T-cell (primary cell): ENCODE measurements at places on chromosomes 6 and 20. TPM values are rescaled to one million over a fixed set of nuclear protein-coding genes. Genes with fewer than 3 reads are reported as not detected.

The RPL7L1 gene
- total RNA-seq: 81.3 TPM

The TCP11 gene
- total RNA-seq: not detected

The MYMX gene
- total RNA-seq: not detected

GRCh38 chr20:19974630-19975435, 42.3 kb upstream of the NAA20 start:
- no peaks in the 10 kb centered on the region for H3K36me3 ChIP-seq
- peaks cover 3% of the 10 kb centered on the region for H3K27me3 ChIP-seq
- no peaks in the 10 kb centered on the region for H3K4me1 ChIP-seq

DNA sequence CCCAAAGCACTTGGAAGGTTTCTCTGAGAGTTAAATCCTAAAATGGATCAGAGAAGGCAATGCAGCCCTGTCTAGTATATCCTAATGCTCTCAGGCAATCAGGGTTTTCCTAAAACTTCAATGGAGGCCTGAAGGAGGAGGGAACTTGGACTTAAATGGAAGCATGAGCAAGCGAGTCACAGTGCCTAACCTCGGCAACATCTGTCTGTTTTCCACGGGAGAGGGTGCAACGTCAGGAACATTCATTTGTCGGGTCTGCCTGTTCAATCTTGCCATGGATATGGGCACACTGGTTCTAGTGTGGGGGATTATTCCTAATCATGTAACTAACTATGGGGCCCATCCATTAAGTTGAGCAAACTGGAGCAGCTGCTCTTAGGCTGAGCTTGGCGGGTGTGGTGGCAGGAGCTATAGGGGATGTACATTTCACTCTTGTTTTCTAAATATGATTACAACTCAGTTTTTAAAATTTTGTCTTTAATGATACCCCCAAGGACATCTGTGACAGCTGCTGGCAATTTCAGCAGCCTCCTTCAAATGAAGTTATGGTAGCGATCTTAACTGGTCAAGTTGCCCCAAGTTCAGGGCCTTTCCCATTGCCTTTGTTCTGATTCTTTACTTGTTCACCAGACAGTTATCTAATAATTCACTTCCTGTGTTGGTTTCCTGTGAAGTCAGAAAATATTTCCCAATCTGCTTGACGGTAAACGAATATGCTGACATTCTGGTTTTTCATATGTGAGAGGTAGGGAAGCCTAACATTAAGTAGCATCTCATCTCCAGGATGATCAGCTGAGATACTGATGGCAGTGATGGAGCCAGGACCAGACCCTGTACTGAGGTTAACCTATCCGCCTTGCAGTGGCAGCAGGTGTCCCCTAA, 21.6 kb downstream of the DSE start:
- no peak for DNase-seq
- no peaks in the 10 kb centered on the region for H3K36me3 ChIP-seq
- H3K27ac ChIP-seq: peak overlapping the region; percentile 78
- no peak overlapping the region for H3K4me3 ChIP-seq
- H3K4me1 ChIP-seq: no peaks in the 10 kb centered on the region

DNA sequence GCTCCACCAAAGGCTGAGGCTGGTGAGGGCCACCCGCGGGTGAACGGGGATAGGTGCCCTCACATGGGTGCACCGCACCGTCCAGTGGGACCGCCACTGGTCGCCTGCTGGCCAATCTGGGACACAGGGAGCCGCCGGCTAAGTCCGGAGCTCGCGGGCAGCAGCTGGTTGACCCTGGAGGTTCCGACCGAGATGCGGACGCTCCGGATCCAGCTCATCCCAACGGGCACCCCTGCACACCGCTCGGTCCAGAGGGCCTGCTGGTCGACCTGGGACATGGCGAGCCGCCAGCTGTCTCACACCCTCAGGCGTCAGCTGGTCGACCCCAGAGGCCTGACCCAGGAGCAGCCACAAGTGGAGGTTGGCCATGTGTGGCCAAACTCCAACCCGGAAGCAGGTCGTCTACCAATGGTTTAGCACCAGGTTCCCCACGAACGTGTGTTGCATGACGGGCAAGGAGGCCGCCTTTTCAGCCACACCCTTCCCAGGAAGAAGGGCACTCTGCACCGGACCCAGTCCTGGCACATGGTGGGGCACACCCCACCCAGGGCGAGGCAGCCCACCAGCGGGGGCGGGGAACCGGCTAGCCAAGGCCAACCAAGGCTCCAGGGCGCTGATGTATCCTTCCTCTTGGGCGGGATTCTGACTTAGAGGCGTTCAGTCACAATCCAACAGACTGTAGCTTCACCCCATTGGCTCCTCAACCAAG, 746.0 kb upstream of the DEFB115 start:
- H3K36me3 ChIP-seq: no peaks in the 10 kb centered on the region
- no peak overlapping the region for H3K27ac ChIP-seq
- DNase-seq: no peak

DNA sequence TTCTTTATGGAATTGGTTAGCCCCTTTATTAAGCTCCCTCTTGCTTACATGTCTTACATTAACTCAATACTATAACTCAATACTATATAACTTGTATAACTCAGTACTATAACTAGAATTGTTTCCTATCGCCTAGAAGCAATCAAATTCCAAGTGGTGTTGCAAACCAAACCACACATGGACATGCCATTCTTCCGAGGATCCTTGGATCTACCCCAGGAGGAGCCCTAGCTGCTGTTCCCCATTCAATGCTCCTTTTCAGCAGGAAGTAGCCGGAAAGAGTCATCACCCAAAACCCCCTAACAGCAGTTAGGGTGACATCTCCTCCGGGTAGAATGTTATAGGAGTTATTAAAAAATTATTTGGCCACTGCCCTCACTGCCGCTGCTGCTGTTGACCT, 40.5 kb downstream of the PLN start:
- no peak overlapping the region for H3K27ac ChIP-seq
- DNase-seq: no peak
- H3K27me3 ChIP-seq: no peaks in the 10 kb centered on the region
- no peak overlapping the region for H3K4me3 ChIP-seq
- H3K4me1 ChIP-seq: no peaks in the 10 kb centered on the region
- H3K36me3 ChIP-seq: peaks cover 7% of the 10 kb centered on the region

- DNase-seq: no peak
- no peak overlapping the region for H3K27ac ChIP-seq
- H3K4me1 ChIP-seq: no peaks in the 10 kb centered on the region
- no peak overlapping the region for H3K4me3 ChIP-seq
- H3K27me3 ChIP-seq: peaks cover 6% of the 10 kb centered on the region
Observed at GRCh38 chr6:137283940-137284810, 65.0 kb upstream of the IFNGR1 start.

GRCh38 chr6:142385352-142385751, 83.5 kb downstream of the ADGRG6 start:
- no peak overlapping the region for H3K27ac ChIP-seq
- no peaks in the 10 kb centered on the region for H3K36me3 ChIP-seq
- H3K27me3 ChIP-seq: no peaks in the 10 kb centered on the region
- no peak overlapping the region for H3K4me3 ChIP-seq
- no peak for DNase-seq

DNA sequence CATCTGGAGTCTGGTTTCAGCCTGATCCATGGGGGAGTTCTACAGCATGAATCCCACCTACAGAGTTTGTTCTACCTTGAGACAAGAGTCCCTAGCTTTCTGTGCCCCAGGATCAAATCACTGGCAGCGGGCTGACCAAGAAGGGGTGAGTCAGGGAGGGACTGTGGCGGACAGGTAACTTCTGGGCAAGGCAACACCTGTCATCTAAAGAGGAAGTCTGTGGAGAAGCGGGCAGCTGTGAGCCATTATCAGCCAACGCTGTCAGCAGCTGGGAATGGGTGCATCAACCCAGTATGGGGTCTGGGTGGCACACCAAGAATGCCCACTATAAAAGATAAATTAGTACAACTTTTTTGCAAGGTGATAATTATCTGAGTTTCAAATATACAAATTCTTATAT, 45.9 kb downstream of the UBE3D start:
- DNase-seq: no peak
- peaks cover 23% of the 10 kb centered on the region for H3K36me3 ChIP-seq
- no peak overlapping the region for H3K4me3 ChIP-seq
- no peak overlapping the region for H3K27ac ChIP-seq

DNA sequence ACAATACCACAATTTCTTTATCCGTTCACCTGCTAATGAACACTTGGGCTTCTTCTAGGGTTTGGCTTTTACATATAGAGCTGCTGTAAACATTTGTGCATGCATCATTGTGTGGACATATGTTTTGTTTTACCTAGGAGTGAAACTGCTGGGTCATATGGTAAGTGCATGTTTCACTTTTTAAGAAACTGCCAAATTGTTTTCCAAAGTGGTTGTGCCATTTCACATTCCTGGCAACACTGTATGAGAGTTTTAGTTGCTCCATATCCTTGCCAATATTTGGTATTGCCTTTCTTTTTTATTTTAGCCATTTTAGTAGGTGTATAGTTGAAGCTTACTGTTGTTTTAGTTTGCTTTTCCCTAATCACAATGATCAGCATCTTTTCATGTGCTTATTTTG, 14.1 kb upstream of the RPN2 start:
- no peak overlapping the region for H3K27ac ChIP-seq
- no peaks in the 10 kb centered on the region for H3K36me3 ChIP-seq
- DNase-seq: no peak

DNA sequence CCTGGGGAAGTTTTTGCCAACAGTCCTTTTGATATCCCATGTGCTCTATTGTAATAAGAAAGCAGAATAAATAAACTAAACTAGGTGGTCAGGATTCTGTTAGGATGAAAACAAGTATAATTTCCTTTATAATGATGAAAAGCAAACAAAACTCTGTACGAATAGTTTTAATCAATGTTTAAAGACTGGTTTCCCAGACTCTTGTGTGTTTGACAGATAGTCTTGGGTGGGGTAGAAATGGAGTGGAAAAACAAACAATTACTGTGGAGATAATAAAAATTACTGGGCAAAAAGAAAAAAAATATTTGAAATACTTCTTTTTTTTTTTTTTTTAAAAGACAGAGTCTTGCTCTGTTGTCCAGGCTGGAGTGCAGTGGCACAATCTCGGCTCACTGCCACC, 152.1 kb upstream of the FLRT3 start:
- no peak overlapping the region for H3K4me3 ChIP-seq
- no peak overlapping the region for H3K27ac ChIP-seq
- H3K4me1 ChIP-seq: no peaks in the 10 kb centered on the region

DNA sequence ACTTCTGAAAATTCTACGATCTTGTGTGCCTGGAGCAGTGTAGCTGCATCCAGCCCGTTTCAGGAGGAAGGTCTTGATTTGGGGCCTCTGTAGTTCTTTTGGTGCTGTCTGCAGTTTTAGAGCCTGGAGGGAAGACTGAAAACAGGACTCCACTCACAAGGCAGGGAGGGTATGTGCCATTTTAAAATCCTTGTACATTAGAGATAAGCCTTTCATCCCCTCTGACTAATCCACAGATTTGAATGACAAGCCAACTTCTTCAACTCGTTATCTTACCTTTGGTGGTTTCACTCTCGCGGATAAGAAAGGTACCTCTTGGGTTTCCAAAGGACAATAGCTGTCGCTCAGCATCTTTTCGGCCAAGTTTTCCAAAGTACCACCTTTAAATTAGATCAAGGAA, 98.0 kb upstream of the TRAF3IP2 start:
- H3K27me3 ChIP-seq: no peaks in the 10 kb centered on the region
- H3K27ac ChIP-seq: no peak overlapping the region
- H3K4me3 ChIP-seq: no peak overlapping the region
- DNase-seq: no peak
- H3K36me3 ChIP-seq: peaks cover 96% of the 10 kb centered on the region

GRCh38 chr6:69812746-69813427, 16.1 kb upstream of the LMBRD1 start:
- no peaks in the 10 kb centered on the region for H3K36me3 ChIP-seq
- H3K4me1 ChIP-seq: peaks cover 42% of the 10 kb centered on the region
- no peak overlapping the region for H3K4me3 ChIP-seq
- H3K27me3 ChIP-seq: peaks cover under 1% of the 10 kb centered on the region
